NCI-H1930 (cell line): ENCODE measurements at places on chromosomes 7 and 10.

GRCh38 chr10:127016331-127016730 is 111.1 kb downstream of the DOCK1 start:
- no peak for DNase-seq

DNA sequence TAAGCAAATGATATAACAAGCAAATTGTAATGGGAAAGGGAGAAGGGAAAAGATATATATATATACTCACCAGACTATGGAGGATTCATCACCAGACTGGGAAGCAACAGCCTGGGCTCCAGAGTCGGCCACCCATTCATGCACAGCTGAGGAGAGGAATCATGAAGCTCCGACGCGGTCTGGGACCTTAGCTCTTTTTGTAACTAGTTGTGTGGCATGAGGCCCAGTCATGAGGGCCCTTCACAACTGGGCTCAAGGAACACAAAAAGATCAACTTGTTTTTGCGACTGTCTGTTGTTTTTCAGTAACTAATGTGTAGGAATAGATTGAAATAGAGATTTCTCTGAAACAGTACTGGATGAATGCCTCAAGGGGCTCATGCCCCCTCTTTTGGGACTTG is 911.2 kb downstream of the TYW1 start:
- no peak for DNase-seq

DNA sequence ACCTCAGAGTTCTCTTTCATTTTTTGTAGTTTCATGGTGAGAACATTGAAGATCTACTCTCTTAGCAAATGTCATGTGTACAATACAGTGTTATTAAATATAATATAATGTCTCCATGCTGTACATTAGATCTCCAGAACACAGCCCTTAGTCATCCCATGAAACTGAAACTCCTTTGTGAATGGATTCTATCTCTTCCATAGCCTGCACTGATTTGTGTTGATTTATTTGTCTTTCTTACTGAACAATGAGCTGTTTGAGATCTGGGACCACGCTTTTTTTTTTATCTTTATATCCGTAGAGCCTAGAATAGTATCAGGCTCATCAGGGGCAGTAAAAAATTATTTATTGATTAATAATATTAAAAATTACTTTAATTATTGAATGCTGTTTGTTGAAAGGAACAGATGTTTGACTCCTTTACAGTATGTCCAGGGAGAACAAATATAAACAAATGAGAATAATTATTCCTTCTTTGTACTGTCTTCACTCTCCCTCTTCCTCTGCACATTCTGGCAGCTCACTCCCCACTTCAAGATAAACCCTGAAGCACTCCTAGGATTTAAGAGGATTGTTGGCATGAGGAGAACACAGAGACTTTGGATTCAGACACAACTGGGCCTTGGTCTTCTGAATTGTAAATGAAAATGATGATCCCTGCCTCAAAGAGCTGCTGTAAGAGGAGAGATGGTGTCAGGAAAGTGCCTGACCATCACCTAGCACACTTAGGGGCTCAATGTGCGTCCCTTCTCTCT is 81.6 kb upstream of the MSRB2 start:
- DNase-seq, result no peak

DNA sequence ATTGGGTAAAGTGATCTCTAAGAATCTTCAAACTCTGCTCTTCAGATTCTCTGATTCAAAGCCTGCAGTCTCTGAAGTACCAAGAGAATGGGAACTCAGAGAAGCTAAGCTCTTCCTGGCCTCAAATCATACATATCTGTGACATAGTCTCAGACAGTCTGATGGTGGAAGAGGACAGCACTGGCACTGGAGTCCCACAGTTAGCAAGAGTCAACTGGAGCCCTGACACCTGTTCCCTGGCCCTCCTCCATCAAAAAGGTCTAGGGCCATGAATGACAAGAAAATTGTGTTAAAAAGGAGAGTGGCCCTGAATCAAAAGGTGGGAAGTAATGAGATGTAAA is 37.7 kb downstream of the PRSS2 start:
- no peak for DNase-seq

- DNase-seq, result no peak
These were observed 8.9 kb upstream of the ADAM12 start for GRCh38 chr10:126397156-126397555.

GRCh38 chr10:67114945-67115344 is 189.1 kb downstream of the LRRTM3 start:
- DNase-seq, result peak; percentile 20
